ENCODE measurements at places on chromosomes 16 and 17.

DNA sequence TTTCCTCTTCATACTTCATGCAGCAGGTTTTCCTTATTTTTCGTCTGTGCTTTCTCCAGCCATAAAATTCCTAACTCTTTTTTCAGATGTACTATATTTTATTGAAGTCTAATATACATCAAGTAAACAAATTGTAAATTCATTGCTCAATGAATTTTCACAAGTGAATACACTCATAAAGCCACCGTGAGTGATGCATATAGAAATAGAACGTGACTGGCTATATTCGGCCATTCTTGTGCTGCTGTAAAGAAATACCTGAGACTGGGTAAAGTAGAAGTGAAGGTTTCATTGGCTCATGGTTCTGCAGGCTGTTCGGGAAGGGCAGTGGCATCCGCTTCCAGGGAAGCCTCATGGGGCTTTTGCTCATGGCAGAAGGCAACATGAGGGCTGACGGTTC, 868.4 kb upstream of the EEF2KMT start:
- no peaks in the 10 kb centered on the region for H3K36me3 ChIP-seq
- DNase-seq: no peak
- H3K4me1 ChIP-seq: no peaks in the 10 kb centered on the region
- no peak overlapping the region for H3K4me3 ChIP-seq
- H3K27ac ChIP-seq: no peak overlapping the region
- H3K27me3 ChIP-seq: no peaks in the 10 kb centered on the region

DNA sequence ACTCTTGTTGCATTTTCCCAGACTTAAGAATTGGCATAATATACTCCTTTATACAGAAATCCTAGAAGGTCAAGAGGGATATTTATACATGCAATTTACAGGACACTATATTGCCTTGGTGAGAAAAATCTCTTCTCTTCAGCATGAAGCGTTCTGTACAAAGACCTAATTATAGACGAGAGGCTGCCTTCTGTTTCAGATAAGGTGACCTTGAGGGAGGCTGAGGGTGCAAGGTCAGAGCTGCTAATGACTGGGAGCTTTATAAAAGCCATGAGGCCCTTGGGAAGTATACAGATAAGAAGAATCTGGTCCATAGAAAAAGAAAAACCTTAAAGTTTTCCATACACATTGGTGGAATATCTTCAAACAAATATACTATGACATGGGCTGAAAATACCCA, 156.3 kb upstream of the SOX9 start:
- no peak for DNase-seq
- no peaks in the 10 kb centered on the region for H3K36me3 ChIP-seq
- H3K4me3 ChIP-seq: no peak overlapping the region
- no peaks in the 10 kb centered on the region for H3K4me1 ChIP-seq

DNA sequence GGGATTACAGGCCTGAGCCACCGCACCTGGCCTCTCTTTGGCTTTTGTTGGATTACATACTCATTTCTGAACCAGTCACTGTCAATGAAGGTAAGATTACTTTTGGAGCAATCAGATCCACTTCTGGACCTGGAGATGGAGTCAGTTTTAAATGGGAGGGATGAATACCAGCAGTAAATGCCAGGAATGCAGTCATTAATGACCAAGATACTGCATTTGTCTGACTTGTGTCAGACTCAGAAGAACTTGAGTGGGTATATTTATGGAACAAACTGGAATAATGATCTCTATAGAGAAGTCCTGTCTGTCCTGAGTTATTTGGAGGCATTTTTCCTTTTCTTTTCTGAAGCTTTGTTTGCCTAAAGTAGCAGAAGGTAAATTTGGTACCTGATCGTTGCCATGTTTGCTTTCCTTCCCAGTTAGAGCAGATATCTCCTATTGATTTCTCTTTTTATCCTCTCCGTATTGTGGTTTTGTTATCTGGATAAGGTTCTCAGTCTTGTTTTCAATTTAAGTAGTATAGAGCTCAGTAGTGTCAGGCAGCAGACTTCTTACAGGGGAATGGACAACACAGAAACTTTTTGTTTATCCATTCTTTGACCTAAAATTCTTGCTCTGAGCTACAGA, 10.7 kb downstream of the NLK start:
- no peak for DNase-seq
- peak overlapping the region; percentile 48 for H3K27ac ChIP-seq
- no peaks in the 10 kb centered on the region for H3K36me3 ChIP-seq
- H3K4me3 ChIP-seq: no peak overlapping the region
- H3K27me3 ChIP-seq: no peaks in the 10 kb centered on the region

- no peaks in the 10 kb centered on the region for H3K4me1 ChIP-seq
- no peak overlapping the region for H3K27ac ChIP-seq
- no peaks in the 10 kb centered on the region for H3K27me3 ChIP-seq
- no peak overlapping the region for H3K4me3 ChIP-seq
These were observed 14.0 kb downstream of the GRIN2A start for GRCh38 chr16:10168258-10168657.

DNA sequence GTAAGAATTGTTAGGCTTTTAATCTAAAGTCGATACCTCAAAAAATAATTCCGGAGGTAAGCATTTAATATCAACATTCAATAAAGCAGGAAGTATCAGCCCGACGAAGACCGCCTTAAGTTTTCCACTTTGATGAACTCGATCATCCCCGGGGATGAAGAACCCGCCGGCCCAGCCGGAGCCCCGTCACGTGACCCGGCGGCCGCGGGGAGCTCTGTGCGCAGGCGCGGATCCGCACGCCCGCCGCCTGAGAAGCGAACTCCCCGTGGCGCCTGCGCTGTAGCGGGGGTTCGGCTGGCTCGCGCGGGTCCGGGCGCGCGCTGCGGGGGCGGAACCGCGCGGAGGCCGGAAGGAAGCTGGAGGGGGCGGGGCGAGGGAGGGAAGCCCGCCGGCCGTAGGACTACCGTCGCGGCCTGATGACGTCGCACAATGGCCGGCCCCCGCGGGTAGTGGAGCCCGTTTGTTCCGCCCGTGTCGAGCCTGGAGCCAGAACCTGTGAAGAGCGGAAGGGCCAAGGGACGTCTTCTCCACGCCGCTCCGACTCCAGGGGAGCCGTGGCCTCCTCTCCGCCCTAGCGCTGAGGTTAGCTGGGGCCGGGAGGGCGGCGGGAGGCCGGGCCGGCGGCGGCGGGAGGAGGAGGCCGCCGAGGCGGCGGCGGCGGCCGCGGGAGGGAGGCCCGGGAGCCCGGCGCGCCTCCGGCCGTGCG, at the start of gene ZC3H18:
Gene ZC3H18, plus strand, starts transcription at position 419 of the 706 bp plus-strand sequence. CDS start 6,721 bp downstream, outside the sequence.
- peaks cover 3% of the 10 kb centered on the region for H3K36me3 ChIP-seq
- peak within 1 kb of the TSS; percentile 79 for H3K4me3 ChIP-seq
- H3K4me1 ChIP-seq: peaks cover 24% of the 10 kb centered on the region
- H3K27ac ChIP-seq: peak within 1 kb of the TSS; percentile 84
- DNase-seq: peak; percentile 99

DNA sequence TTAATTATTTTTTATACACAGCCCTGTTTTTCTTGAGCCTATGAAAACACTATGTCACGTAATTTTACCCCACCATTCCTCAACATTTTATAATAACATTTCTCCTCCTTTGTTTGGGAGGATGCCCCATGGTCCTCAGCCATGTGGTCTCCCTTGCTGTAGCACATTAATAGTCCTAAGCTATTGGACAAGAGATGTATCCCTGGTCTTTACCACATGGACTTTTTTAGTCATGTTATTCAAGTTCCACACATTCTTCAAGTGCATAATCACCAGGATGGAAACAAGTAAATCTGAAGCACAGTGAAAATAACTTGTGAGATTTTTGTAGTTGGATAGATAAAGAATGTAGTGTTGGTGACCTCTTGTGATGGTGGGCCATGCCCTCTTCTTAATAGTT, 2.0 kb upstream of the KRTAP2-3 start:
- no peaks in the 10 kb centered on the region for H3K36me3 ChIP-seq
- peaks cover 49% of the 10 kb centered on the region for H3K4me1 ChIP-seq
- H3K27ac ChIP-seq: peak overlapping the region; percentile 90
- no peak overlapping the region for H3K4me3 ChIP-seq
- H3K27me3 ChIP-seq: no peaks in the 10 kb centered on the region
- DNase-seq: no peak

DNA sequence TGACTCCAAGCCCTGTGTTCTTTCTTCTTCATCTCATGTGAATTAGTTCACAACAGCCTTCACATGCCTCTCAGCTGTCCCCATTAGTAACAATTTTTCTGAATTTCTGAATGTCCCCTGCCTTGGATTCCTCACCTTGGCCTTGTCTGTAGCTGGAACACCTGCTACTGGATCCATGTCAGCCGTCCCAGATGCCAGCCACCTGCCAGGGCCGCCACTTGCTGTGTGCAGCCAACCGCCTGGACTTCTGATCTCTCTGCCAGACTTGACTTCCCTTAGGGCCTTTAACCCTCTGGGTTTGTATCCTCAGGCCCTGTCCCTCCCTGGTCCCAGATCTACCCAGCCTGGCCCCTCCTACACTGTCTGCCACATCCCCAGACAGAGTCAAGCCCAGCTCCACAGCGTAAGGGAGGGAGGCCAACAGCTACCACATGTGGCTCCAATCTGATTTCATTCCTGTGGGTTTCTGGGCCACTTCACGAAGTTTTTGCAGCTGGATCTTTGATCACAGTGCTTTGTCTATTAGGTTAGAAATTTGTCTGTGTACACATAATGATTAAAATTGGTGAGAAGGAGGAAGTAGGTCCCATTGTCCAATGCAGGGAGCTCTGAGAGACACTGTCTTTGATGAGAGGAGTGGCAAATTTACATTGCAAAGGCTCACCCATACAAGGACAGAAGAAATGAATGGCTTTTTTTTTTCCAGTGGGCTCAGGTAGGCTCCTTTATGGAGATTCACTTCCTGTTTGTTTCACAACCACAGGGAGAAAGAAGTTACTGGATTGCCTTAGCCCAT, 15.3 kb downstream of the MPP2 start:
- H3K36me3 ChIP-seq: no peaks in the 10 kb centered on the region
- no peak for DNase-seq
- H3K4me3 ChIP-seq: no peak overlapping the region
- no peak overlapping the region for H3K27ac ChIP-seq

DNA sequence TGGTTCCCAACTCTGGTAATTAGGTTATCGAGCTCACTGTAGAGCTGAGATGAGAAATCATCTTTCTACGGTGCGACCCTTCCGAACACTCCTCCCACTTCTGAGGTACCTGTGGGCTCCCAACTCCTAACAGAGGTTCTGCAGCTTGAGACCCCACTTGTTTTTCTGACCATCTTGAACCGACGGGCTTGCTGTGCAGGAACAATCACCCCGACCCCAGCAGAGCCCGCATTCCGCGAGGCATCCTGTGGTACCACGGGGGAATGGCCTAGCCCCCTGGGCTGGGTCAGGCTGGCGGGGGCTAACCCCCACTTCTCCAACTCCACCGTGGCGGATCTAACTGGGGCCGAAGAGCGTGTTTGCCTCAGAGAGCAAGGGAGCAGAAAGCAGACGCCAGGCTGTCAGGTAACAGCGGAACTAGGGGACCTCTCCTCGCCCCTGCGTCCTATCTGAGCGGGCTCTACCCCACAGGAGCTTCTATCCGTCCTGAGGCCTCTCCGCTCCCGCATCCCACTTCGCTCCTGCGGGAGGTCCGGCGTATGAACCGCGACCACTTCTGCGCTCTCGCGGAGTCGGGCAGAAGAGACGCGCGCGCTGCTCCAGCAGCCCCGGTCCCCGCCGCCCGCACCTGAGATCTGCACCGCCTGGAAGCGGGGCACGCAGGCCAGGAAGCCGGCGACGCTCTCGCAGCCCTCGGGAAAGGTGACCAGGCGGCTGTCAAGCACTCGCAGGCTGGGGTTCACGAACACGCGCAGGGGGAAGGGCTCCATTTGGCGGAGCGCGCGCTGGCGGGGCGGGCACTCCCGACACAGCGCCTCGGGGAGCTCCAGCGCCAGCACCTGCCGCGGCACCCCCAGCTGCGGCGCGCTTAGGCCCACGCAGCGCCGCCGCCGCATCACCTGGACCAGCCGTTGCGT, 761 bp downstream of the PDF start:
- H3K4me3 ChIP-seq: peak overlapping the region; percentile 79
- no peaks in the 10 kb centered on the region for H3K27me3 ChIP-seq
- peak overlapping the region; percentile 73 for H3K27ac ChIP-seq

- no peak overlapping the region for H3K27ac ChIP-seq
- peaks cover 3% of the 10 kb centered on the region for H3K27me3 ChIP-seq
- no peak overlapping the region for H3K4me3 ChIP-seq
These were observed 9.4 kb downstream of the MLKL start for GRCh38 chr16:74691093-74691855.

GRCh38 chr16:5415123-5415522, 317.5 kb upstream of the EEF2KMT start:
- no peaks in the 10 kb centered on the region for H3K36me3 ChIP-seq
- DNase-seq: no peak
- H3K4me1 ChIP-seq: no peaks in the 10 kb centered on the region
- no peaks in the 10 kb centered on the region for H3K27me3 ChIP-seq
- H3K4me3 ChIP-seq: no peak overlapping the region
- no peak overlapping the region for H3K27ac ChIP-seq

DNA sequence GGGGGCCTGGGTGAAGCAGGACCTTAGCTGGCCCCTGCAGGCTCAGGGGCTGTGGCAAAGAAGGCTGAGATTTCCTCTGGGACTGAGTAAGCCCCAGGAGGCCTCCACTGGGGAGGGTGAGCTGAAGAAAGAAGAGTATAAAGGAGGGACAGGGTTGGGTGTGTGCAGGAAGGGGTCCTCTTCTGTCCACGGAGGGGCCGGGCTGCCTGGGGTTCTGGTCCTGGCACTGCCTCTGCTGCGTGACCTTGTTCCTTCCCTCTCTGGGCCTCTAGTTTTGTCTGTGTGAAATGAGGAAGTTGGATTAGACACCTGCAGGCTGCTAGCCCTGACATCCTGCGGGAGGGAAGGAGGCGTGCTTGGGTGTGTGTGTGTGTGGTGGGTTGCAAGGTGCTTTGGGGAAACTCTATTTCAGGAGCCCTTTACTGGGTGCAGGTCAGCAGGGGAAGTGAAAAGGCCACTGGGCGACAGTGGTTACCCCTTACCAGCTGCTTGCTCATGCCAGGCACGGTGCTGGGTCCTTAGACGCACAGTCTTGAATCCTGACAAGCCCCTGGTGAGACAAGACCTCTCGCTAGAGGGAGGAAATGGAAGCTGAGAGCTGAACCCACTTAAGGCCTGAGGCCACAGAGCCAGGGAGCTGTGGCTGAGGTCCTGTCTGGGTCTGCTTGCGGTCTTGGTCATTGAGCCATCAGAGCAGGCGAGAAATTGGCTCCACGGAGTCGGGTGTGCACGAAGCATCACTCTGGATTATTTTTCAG, 60.7 kb downstream of the OR1D5 start:
- peak overlapping the region; percentile 79 for H3K27ac ChIP-seq
- no peaks in the 10 kb centered on the region for H3K27me3 ChIP-seq
- no peak overlapping the region for H3K4me3 ChIP-seq

- no peaks in the 10 kb centered on the region for H3K27me3 ChIP-seq
- no peak overlapping the region for H3K27ac ChIP-seq
- H3K4me3 ChIP-seq: no peak overlapping the region
- peaks cover 10% of the 10 kb centered on the region for H3K4me1 ChIP-seq
These were observed 28.7 kb upstream of the MMD start for GRCh38 chr17:55450232-55450825.

GRCh38 chr17:76193591-76193990, 46.7 kb downstream of the RNF157 start:
- no peaks in the 10 kb centered on the region for H3K4me1 ChIP-seq
- H3K36me3 ChIP-seq: no peaks in the 10 kb centered on the region
- no peak overlapping the region for H3K4me3 ChIP-seq
- no peak for DNase-seq
- peaks cover 35% of the 10 kb centered on the region for H3K27me3 ChIP-seq

All from osteocyte (in vitro differentiated cells).